ENCODE measurements at places on chromosomes 7 and 10. TPM values are rescaled to one million over a fixed set of nuclear protein-coding genes. Genes with fewer than 3 reads are reported as not detected.

GRCh38 chr10:62394556-62395018, 20.4 kb downstream of the ZNF365 start:
- DNase-seq = no peak

GRCh38 chr7:13197501-13197900, 510.1 kb downstream of the ARL4A start:
- DNase-seq = no peak

DNA sequence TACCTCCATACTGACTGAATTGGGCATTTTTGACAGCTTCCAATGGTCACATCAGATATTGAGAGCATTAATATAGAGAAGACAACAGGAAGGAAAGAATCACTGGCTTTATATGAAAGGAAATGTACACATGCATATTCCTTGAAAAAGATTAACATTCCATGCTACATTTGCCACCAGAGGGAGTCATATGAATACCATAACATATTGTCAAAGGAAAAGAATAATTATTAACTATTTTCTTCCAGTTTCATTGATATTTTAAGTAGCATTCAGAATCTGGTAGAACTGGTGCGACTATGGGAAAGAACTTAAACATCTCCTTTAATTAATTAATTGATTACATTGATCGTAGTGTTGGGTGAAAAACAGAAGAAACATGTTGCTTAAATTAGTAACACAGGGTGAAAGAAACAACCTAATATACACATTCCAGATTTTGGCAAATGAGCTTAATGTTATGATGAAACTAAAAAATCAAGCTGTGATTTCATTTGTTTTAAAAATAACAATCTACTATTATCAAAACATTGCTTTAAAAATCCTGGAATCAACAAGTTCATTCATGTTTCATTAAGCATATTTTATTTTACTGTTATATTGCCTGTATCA, 71.5 kb downstream of the GPR85 start:
- DNase-seq = no peak

DNA sequence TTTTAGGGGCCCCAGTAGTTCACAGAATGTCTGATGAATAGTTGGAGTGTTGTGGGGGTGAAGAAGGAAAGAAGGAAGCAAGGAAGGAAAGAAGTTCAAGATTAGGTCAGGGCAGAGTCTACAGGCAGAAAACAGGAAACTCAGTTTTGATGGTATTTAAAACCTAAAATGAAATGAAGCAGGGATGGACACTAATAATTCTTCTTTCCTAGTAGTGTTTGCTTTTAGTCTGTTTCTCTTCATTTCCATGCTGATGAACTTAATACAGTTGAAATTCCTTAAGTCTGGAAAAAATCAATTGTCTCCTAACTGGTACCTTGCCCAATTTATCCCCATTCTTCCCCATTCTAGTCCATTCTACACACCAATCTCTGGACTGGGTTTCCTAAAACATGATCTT, 59.0 kb upstream of the GSAP start:
- DNase-seq = no peak

- no peak for DNase-seq
Observed at GRCh38 chr7:617614-618538, 98.2 kb upstream of the PDGFA start.

- no peak for DNase-seq
Observed at GRCh38 chr7:149430192-149430591, 30.7 kb downstream of the ZNF777 start.

- DNase-seq = no peak
Observed at GRCh38 chr7:141433698-141434097, 117.5 kb upstream of the AGK start.

GRCh38 chr10:127851661-127852194, 41.0 kb downstream of the CLRN3 start:
- no peak for DNase-seq

- DNase-seq = peak; percentile 22
Observed at GRCh38 chr7:7681191-7681935, 37.0 kb downstream of the RPA3 start.

DNA sequence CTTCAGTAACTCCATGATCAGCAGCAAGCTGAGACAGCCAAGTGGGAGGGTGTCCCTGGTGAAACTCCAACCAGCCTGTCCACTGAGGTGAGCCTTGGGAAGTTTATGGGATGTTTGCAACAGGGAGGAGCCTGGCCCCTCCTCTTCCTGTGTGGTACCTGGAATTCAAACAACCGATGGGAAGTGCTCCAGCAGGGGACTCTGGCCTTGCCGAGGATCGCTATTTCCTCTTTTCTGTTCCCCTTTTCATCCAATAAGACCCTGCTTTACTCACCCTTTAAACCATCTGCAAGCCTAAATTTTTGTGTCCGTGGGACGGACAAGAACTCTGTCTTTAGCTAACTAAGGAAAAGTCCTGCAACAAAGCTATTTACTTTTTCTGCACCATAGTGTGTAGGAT, 491.1 kb upstream of the ZMIZ1 start:
- no peak for DNase-seq

Gene ADK
- total RNA-seq = 75.1 TPM

Gene SPAM1
- not detected for total RNA-seq

Gene BMPER
- not detected for total RNA-seq

Gene MYO3A
- total RNA-seq = not detected

Gene URGCP
- 15.6 TPM for total RNA-seq

Gene ATE1
- total RNA-seq = 9.4 TPM

Gene HABP2
- total RNA-seq = 0.07 TPM

Gene POLR3A
- 37.0 TPM for total RNA-seq

Gene ASZ1
- total RNA-seq = not detected

Gene PPIF
- 235 TPM for total RNA-seq

Gene CACNB2
- not detected for total RNA-seq

Gene ARHGEF5
- 0.29 TPM for total RNA-seq

Gene CTAGE8
- total RNA-seq = 0.11 TPM

Measured in K562 (cell line).